NCI-H748 treated with DMSO at 0.1 percent for 48 hours (cell line): ENCODE measurements at places on chromosomes 3 and 15.
A peak's percentile ranks its signal among the peaks of the same experiment; 100 is the strongest.

GRCh38 chr3:122533931-122534334 is 19.2 kb upstream of the KPNA1 start:
- no peak for DNase-seq

GRCh38 chr3:151777880-151778279 is 36.0 kb upstream of the AADAC start:
- no peak for DNase-seq

DNA sequence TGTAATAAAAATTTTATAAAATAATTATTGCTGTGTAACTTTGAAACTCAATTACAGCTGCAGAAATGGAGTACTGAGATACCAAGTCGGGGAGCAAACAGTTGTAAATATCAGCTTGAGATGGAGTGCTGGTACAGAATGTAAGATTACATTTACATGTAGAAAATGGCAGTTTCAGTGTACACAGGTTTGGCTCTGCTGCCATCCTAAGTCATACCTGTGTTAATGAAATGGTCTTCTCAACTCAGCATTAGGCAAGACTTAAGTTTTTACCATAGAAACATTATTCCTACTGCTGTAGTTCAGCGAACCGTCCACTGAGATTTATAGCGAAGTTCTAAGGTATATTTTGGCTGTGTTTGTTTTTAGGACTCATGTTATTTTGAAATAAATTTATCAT is 110.1 kb upstream of the TBL1XR1 start:
- DNase-seq, result no peak

- peak; percentile 62 for DNase-seq
Observed at GRCh38 chr3:167110901-167111300, 269.2 kb downstream of the ZBBX start.

GRCh38 chr15:94175420-94175819 is 55.9 kb upstream of the MCTP2 start:
- DNase-seq, result no peak

DNA sequence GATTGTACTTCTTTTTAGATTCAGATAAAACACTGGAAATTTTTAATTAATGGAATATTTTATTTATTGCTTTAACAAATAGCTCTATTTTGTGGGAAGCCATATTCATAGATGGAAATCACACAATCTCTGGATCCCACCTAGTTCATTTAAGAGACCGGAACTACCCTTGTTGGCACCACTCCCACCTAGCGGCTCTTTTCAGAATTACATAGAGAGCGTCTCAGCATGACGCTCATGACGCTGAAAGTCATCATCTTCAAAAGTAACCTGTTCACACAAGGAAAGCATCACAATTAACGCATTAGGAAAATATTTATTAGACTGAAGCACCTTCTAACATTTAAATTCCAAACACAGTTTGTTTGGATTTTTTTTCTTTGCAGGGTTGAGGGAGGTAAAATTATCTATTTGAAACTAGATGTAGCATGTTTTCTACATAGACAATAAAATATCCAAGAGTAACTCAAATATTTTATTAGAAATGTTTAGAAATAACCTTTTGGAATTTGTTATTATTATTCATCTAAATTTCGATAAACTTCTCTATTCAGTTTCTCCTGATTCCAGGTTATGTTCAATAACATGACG is 214.9 kb upstream of the ARRDC4 start:
- peak; percentile 28 for DNase-seq

GRCh38 chr15:52784799-52785671 is 5.1 kb downstream of the ONECUT1 start:
- DNase-seq, result no peak

DNA sequence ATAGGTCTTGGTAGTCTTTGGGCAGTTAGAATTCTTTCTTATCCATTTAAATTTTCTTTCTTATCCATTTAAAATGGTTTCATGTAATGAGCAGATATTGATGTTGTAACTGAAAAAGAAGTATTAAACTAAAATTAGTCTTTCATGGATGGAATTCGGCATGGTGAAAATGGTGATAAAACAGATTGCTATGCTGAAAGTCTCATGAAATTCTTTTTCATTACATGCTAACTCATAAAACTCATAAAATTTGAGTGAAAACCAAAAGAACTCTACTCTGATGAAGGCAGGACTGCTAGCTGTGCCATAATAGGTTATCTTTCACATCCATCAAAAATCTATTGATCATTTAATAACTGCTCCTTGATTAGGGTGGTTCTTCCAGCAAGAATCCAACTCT is 3.9 kb upstream of the CD96 start:
- no peak for DNase-seq

DNA sequence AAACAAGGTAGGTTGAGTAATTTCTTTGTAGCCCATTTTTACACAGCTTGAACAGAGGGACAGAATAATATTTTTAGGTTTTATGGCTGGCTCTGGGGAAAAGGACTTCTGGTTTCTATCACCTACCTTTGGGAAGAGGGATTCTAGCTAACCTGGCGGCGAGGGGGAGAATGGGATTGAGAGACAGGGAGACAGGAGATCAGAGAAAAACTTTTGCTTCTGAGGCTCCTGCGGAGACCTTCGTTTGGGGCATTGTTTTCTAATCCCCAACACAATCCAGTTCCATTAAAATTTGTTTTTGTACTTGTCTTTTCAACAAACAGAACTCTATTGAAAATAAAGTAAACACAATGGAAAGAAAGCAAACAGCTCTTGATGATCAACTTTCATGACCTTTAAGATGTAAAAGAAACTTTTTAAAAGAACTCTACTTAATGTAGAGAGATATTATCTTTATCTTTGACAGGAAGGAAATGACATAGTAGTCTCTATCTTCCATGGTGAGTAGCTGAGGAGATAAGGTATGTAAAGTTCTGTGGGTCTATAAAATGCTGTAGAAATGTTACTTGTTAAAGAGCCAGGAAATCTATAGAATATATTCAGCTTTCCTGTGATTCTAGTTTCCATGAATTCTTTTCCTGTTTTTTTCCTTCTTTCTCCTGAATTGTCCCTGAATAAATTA is 37.0 kb upstream of the P2RY1 start:
- DNase-seq, result no peak

GRCh38 chr3:178385280-178385952 is 150.8 kb upstream of the KCNMB2 start:
- DNase-seq, result peak; percentile 14

GRCh38 chr3:196688349-196688748 is 23.7 kb downstream of the CEP19 start:
- DNase-seq, result peak; percentile 2

- DNase-seq, result no peak
Observed at GRCh38 chr15:52093167-52093538, 19.4 kb downstream of the BCL2L10 start.

- no peak for DNase-seq
Observed at GRCh38 chr3:16790432-16791400, 94.0 kb upstream of the PLCL2 start.

GRCh38 chr15:74616366-74616939 is 817 bp downstream of the CLK3 start:
- no peak for DNase-seq

GRCh38 chr15:100049483-100049882 is 292.3 kb downstream of the ADAMTS17 start:
- DNase-seq, result no peak

- no peak for DNase-seq
Observed at GRCh38 chr3:197854596-197855343, 63.7 kb downstream of the LRCH3 start.

DNA sequence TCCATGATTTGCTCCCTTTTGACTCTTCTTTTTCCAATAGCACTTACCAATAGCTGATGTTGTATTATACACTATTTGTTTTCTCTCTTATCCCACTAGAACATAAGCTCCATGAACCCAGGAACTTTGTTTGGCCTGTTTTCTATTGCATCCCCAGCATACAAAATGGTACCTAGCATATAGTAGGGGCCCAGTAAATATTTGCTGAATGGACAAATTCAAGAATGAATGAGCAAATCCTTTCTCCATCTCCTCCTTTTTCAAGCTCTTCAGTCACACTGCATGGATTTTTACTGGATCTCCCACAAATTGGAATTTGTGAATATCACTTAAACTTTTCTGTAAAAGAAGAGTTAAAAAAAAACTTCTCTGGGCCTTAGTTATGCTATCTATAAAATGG is 66.6 kb upstream of the FEZF2 start:
- no peak for DNase-seq

DNA sequence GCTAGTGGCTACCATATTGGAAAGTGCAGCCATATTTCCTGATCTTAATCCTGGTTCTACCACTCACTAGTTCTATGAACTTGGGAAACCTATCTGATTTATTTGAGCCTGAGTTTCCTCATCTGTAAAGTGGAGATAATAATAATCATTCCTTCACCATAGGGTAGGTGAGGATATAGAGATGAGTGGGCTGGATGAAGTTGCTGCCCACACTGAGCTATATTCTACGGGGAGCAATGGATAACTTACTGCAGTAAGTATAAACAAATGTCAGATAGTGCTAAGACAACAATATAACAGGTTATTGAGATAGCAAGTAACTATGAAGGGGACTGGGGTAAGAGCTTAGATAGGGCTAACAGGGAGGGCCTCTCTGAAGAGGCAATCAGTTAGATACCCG is 251.5 kb upstream of the ADAMTS9 start:
- DNase-seq, result no peak

DNA sequence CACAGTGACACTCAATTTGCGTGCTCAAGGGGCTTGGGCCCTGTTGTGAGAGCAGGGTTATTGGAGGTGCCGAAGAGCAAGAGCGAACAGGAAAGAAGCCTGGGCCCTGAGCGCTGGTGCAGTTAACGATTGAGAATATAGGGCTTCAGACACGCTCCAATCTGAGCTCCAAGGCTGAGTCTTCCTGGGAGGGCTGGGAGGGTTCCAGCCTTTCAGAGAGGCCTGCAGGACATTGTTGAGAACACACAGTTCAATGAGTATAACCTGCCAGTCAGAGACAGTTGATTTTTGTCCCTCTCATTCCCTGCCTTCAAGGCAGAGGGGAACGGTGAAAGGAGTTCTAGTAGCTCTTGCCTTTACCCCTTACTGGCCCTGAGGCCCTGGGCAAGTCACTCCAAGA is 47.3 kb downstream of the GLDN start:
- DNase-seq, result no peak

DNA sequence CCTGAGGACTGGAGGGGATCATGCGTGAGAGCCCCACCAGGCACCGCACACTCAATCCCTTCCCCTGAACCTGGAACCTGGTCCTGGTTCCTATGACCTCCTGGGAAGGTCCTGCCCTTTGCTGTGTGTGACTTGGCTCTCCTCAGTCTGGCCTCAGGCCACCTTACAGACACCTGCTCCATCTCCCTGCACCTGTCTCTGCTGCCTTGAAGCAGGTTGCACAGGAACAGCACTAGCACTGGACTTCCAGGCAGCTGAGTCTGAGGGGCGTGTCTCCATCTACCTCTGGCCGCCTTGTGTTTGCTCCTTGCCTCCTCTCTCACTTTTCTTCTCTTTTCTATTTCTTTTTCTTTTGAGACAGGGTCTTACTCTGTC is 15.4 kb downstream of the PSTPIP1 start:
- no peak for DNase-seq

- DNase-seq, result no peak
Observed at GRCh38 chr15:47333734-47334133, 383.6 kb upstream of the SEMA6D start.

DNA sequence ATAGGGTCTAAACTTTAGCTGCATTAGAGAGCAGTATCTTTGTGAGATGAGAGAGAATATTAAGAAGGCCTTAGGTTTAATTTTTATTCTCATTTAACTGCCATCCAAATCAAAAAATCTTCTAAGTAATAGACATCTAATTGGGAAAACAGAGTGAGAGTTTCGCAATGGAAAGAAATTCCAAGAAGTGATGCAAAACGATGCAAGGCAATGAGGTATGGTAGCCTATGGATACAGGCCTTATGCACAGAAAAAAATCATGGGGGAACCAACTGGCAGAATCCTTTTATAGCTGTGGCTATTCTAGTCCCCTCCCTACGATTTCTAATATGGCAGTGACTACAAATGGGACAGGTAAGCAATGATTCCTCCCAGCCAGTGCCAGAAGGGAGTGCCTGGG is 225.9 kb downstream of the GREM1 start:
- no peak for DNase-seq

DNA sequence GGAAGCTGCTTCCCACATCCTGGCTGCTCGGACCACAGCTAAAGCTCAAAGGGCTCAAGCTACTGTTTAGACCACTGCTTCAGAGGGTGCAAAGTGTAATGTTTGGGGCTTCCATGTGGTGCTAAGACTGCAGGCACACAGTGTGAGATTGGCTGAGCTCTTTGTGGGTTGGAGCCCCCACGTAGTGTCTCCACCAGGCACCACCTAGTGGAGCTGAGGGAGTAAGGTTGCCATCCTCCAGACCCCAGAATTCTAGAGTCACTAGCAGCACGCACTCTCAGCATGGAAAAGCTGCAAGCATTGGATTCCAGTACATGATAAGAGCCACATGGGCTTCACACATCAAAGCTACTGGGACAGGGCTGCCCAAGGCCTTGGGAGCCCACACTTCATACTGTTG is 9.3 kb downstream of the MKRN3 start:
- DNase-seq, result no peak

DNA sequence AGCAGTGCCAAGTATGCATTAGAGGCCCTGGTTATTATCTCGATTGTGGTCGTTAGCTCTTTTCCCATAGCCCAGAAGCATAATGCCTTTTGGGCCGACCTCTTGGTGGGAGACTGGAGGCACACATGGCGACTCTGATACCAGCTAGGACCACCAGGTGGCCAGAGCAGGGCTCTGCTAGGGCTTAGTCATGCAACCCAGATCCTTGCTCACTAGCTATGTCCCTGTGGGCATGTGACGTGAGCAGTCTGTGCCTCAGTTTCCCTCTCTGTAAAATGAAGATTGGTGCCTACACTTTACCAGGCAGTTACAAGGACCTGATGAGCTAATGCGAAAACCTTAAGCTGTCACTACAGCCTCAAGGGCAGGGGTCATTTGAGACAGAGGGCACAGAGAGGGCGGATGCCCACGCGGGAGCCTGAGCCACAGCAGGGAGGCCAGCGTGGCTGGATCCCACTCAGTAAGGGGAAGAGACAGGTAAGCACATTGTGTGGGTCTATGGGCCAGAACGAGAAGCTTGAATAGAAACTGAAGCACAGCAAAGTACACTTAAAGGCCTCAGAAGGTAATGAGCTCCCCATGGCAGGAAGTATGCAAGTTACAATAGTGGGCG is 8.8 kb downstream of the KLF15 start:
- DNase-seq, result no peak

DNA sequence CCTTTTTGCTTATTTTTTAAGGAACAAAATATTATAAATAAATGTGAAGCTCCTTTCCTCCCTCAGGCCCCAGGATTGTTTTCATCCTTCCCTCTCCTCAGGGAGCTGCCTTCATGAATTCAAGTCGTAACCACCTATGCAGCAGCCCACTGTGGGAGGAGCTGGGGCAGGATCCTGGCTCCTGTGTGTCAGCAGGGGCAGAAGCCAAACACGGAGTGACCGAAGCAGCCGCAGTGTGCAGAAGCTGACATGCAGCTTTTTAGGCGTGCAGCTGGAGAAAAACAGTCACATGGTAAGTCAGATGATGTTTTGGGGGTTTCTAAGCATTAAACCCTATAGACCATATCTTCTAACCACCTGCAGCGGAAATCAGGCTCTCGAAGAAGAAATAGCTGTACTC is 231.3 kb downstream of the OCA2 start:
- DNase-seq, result no peak

GRCh38 chr3:161305095-161305991 is 66.0 kb downstream of the SPTSSB start:
- DNase-seq, result no peak
